ENCODE measurements at places on chromosomes 3 and 15.

- DNase-seq = no peak
Measured at GRCh38 chr15:63004211-63004610, 38.3 kb upstream of the TPM1 start.

- no peak for DNase-seq
Measured at GRCh38 chr15:70132571-70132970, 34.9 kb upstream of the TLE3 start.

DNA sequence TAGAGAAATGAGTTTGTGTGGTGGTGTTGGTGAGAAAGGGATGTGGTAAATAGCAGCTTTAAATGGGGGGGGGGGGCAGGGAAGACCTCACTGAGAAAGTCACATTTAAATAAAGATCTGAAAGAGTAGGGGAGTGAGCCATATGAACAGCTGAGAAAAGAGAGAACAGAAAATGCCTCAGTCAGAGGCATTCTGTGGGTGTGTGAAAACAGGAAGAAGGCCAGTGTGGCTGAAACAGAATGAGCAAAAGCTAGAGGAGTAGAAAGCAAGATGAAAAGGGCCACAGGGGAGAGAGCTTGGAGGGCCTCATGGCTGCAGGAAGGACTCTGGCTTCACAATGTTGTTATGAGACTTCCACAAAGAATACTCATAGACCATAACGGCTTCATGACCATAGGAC is 783.3 kb downstream of the ZPLD1 start:
- no peak for DNase-seq

GRCh38 chr15:55344206-55344605 is 25.2 kb downstream of the PIGB start:
- DNase-seq = no peak

DNA sequence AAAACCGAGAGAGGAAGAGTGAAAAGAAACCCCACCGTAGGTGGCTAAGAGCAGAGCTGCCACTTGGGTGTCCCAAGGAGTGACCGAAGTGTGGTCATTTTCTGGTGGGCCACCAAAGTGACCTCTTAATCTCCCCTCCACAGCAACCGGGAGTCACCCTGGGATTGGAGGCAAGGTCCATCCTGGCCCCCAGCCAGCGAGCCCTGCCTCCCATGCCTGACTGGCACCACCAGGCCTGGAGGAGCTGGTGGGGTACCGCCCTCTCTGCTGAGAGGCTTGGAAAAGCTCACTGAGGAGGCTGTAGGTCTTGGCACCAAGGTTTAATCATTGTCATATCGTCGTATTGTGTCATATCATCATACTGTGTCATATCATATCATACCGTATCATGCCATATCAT is 74.0 kb upstream of the TRPM1 start:
- DNase-seq = no peak

Measured in NCI-H446 treated with DMSO at 0.1 percent for 48 hours (cell line).